ENCODE measurements at places on chromosomes 6 and 20.

DNA sequence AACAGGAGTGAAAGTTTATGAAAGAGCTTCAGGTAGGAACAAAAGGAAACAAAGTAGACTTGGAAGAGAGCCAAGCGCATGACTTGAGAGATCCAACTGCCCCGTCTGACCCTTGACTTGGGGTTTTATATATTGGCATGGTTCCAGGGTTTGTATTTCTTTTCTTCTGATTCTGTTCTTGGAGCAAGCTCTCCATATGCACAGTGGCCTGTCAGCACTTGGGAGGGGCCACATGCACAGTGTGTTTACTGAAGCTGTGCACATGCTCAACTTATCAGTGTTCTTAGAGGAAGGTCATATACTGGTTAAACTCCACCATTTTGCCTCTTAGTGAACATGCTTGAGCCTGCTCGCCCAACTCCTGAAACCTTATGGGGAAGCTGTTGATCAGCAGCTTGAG, 953.7 kb downstream of the TFAP2A start:
- no peak for DNase-seq

- peak; percentile 5 for DNase-seq
These were observed 8.8 kb downstream of the BICRAL start for GRCh38 chr6:42790549-42791181.

DNA sequence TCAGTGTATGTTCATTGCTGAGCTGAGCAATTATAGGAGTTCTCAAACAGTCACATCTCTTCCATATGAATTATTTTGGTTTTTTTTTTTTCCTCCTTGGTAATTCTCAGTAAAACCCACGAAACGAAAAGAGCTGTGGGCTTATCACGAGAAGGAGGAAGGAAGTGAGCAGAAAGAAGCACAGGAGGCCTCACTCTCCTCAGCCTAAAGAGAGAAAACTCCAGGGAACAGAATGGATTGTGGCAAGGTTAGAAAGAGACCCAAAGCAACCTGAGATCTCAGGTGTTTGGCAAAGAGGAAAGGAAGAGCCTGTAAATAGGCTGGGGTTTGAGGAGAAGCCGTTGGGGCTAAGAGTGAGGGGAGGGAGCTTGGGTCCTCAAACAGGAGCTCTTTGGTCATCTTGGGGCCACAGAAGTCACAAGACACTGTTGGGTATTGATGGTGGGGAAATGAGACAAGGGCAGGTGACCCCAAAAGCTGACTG, 67.8 kb upstream of the CITED2 start:
- DNase-seq: no peak

DNA sequence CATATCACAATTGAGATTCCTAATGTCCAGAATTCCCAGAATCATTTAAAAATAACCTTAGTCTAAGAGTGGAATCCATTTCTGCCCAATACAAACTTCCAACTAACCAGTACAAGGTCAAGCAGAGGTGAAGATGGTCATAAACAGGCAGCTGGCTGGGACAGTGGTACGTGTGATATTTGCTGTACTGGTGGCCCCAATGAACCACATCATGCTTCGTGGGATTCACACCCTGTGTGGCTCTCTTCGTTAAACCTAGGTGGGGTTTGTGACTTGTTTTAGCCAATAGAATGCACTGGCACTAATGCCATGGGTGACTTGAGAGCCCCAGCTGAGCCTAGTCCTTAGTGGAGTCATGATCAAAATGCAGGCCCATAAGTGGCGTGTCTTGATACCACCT, 286.6 kb downstream of the KIF16B start:
- DNase-seq: no peak

- DNase-seq: no peak
These were observed 16.1 kb upstream of the ZBTB22 start for GRCh38 chr6:33333666-33334065.

GRCh38 chr6:60952500-60952899, 1333.5 kb downstream of the KHDRBS2 start:
- DNase-seq: no peak

DNA sequence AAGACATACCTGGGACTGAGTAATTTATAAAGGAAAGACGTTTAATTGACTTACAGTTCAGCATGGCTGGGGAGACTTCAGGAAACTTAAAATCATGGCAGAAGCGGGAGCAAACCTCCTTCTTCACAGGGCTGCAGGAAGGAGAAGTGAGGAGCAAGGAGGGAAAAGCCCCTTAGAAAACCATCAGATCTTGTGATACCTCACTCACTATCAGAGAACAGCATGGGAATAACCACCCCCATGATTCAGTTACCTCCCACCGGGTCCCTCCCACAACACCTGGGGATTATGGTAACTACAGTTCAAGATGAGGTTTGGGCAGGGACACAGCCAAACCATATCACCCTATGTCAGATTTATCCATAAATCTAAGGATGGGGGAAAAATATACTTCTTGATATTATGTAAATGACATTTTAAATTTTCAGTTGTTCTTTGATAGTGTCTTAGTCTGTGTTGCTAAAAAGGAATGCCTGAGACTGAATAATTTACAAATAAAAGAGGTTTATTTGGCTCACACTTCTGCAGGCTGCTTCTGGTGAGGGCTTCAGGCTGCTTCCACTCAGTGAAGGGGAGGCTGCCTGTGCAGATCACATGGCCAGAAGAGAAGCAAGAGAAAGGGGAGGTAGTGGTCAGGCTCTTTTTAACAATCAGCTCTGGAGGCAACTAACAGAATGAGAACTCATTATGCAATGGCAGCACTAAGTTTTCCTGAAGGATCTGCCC, 1.2 kb upstream of the MCM9 start:
- DNase-seq: no peak

DNA sequence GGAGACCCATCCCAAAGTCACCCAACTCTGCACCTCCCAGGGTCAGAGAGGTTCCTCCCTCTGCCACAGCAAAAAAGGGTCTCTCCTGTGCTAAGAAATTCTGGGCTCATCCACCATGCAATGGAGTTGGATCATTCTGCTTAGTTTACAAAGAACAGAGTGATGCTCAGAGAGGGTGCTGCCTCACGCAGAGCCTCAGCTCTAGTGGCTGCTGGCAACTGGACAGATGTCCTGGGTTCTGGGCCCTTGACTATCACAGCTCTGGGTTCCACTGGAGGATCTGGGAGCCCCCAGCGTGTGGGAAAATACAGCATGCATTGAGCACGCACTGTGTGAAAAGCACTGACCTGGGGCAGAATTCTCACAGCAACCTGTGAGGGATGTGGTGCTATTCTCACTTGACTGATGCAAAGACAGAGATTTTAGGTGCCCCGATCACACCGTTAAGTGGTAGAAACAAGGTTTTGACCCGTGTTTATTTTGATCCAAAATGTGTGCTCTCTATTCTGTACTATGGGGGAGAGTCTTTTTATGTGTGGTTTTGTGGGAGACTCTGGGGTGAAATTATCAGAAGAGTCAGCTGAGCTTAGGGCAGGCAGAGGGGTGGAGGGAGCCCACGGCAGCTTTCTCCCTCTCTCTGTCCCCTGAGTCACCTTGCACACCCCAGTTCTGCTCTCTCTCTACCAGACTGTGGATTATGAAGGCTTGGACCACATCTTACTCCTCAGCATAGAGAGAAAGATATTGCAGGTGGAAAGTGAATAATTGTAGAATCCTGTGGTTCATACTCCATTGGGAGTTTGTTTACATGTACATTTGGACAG, 19.9 kb downstream of the TREML4 start:
- no peak for DNase-seq

- peak; percentile 92 for DNase-seq
These were observed 27.6 kb downstream of the TINAG start for GRCh38 chr6:54335871-54336270.

- no peak for DNase-seq
These were observed 53.0 kb downstream of the SERAC1 start for GRCh38 chr6:158115102-158115501.

- no peak for DNase-seq
These were observed 110.9 kb upstream of the PDE7B start for GRCh38 chr6:135740580-135740979.

DNA sequence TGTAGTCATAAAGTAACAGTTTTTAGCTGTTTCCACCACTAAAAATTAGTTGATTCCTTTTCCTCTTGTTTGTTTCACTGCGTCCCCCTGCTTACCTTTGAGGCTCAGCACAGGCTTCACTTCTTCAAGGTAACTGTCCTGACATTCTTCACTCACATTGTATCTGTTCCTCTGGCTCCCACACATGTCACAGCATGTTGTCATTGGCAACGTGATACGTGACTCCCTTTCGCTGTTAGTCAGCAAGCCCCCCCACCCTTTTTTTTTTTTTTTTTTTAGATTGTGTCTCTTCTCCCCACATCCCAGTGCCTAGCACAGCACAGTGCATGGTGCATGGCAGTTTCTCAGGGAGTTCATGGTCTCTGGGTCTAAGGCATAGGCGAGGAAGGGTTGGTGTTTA, 13.3 kb downstream of the VAPB start:
- no peak for DNase-seq

GRCh38 chr6:64330694-64331307, 695.2 kb downstream of the PHF3 start:
- DNase-seq: peak; percentile 55

DNA sequence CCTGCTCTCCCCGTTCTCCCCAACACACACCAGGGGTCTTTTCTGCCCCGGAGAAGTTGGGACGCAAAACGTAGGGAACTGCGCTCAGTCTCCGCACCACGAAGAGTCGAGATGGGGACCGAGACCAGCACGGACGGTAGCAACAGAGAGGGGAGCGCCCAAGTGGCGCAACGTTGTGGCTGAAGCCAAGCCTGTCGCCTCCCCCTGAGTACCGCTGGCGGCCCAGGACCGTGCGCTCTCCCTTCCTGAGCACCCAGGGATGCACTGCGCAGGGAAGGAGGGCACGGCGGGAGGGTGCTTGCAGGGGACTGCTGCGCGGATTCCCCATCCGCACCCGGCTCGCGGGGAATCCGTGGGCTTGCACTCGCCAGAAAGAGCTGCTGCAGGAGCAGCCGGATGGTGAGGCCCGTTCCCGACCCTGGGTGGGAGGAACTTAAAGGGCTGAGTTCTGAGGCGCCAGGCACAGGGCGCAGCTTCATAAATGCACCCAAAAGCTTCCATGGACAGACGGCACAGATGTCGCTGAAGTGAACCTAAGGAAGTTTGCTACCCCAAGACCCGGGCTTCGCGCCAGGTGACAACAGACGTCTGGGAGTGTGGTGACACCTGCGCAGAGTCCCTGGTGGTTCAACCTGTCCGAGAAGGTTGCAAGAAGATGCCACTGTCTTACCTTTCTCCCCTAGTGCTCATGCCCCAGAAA, 178.7 kb downstream of the TBXT start:
- peak; percentile 29 for DNase-seq

GRCh38 chr20:63696306-63696627, 185 bp upstream of the TNFRSF6B start:
- peak; percentile 73 for DNase-seq

DNA sequence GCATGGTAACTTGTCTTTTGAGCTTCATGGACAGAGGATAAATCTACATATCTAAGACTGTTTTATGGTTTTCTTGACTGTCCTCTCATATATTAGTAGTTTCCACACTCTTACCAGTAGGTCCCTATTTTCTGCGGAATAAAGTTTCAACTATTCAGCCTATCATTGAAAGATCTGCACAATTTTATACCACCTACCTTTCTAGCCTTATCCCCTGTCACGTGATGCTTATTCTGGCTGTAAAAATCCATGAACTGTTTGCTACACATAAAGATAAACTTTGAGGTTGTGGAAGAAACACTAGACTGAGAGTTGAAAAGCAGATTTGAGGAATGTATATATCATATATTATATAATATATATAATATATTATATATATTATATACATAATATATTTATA, 423.8 kb downstream of the TENT5A start:
- no peak for DNase-seq

- peak; percentile 83 for DNase-seq
These were observed 3.0 kb upstream of the GOPC start for GRCh38 chr6:117605169-117605826.

GRCh38 chr6:142075516-142076101, 57.1 kb upstream of the GJE1 start:
- DNase-seq: no peak

GRCh38 chr6:38974389-38975151, 74.0 kb upstream of the GLP1R start:
- no peak for DNase-seq

All from astrocyte of the hippocampus (primary cell).